ENCODE measurements at places on chromosomes 3 and 15.

GRCh38 chr3:9732080-9732739 is 675 bp downstream of the BRPF1 start:
- no peak for DNase-seq

GRCh38 chr3:175386630-175387029 is 527.5 kb downstream of the NAALADL2 start:
- no peak for DNase-seq

- DNase-seq: no peak
Measured at GRCh38 chr15:80437334-80437891, 33.2 kb downstream of the ARNT2 start.

DNA sequence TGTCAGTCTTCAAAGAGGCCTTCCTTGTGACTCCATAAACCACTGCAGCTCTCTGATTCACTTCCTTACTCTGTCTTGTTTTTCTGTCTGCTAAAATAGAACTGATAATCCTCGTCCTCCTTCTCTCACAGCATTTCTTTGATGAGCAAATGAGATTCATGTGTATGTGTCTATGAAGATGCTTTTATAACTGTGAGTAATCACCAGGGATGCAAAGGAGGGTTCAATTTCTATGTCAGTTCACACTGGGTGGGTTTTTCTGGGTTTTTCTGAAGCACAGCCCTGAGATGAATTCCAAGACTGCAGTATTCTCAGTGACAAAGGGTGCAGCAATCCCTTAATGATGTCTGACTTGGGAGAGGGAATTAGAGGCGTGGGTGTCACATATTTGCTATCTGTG is 746.6 kb upstream of the CFAP20DC start:
- DNase-seq: no peak

DNA sequence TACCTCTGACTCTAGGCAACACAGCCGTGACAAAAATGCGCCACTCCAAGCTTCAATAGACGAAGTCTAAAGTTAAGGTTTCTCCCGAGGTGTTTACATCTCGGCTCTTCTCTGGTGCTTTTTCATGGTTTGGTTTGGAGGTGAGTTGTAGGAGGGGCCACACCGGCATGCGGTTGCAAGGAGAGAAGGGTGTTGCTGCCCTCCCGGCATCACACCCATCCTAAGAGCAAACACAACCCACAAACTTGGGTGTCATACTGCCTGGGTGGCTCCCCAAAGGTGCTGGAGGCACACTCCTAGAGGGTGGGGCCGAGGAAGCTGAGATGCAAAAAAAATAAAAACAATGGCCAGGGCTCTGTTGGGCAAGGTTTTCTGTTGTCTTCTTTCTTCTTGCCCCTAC is 225.2 kb upstream of the ICE2 start:
- no peak for DNase-seq

DNA sequence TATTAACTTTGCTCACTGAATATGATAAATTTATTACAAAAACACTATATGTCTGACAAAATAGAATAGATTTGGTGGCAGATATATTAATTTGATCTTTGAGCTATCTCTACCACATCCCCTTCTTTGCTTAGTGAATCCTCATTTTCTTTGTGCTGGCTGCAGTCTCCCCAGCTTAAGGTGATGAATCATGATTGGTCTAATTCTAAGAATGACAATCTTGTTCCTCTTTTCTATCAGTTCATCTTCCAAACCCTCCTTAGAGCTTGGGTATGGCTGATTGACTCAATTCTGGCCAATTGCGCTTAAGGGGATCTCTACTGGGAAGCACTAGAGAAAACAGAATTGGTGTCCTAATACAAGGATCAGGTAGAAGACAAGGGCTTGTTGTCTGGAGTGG is 309.6 kb upstream of the GOLIM4 start:
- no peak for DNase-seq

Measured in fibroblast of the conjunctiva (primary cell).